NCI-H187 (cell line): ENCODE measurements at places on chromosomes 7 and 10.
A peak's percentile ranks its signal among the peaks of the same experiment; 100 is the strongest.

- DNase-seq, result no peak
Measured at GRCh38 chr7:67019562-67020390, 23.1 kb downstream of the TYW1 start.

- DNase-seq, result no peak
Measured at GRCh38 chr7:28891192-28891875, 66.8 kb downstream of the TRIL start.

DNA sequence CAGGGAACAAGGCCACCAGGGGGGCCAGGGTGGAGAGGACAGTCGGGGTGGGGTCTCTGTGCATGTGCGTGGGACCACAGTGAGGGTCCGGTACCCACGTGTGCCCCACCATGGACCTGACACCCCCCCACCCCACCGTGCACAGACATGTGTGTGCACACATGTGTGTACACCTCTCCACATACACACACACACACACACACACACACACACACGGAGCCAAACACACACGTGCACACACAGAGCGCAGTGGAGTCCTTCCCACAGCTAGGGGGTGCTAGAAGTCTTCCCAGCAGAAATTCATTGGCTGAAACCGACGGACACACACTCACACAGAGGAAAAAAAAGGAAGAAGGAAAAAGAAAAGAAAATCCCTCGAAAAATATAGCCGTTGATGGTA, 42.8 kb upstream of the GNA12 start:
- DNase-seq, result peak; percentile 25

GRCh38 chr7:16066805-16067459, 354.4 kb downstream of the CRPPA start:
- no peak for DNase-seq

DNA sequence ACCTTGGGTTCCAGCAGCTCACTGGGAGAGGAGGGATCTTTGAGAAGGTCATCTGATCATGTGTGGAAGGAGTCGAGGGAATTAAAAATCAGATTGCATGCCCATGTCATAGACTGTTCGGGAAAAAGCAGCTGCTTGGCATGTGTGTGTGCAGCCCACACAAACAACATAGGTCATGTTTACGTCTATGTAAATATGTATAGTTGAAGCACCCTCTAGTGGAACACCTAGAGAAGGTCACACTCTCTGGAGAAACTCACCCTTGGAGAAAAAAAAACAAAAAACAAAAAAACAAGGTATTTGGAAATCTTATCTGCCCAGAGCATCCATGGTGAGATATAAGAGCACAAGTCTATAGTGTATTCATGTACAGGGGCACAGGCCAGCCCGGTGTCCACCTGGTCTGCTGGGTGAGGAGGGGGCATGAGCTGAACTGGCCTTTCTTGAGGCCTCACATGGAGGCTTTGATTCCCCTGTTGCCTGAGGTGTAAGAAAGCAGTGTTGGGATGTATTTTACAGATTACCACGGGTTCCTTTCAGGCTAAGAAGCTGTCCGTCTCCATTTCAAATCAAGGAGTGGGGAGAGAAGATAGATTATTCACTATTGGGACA, 98.0 kb downstream of the NPY start:
- DNase-seq, result no peak

DNA sequence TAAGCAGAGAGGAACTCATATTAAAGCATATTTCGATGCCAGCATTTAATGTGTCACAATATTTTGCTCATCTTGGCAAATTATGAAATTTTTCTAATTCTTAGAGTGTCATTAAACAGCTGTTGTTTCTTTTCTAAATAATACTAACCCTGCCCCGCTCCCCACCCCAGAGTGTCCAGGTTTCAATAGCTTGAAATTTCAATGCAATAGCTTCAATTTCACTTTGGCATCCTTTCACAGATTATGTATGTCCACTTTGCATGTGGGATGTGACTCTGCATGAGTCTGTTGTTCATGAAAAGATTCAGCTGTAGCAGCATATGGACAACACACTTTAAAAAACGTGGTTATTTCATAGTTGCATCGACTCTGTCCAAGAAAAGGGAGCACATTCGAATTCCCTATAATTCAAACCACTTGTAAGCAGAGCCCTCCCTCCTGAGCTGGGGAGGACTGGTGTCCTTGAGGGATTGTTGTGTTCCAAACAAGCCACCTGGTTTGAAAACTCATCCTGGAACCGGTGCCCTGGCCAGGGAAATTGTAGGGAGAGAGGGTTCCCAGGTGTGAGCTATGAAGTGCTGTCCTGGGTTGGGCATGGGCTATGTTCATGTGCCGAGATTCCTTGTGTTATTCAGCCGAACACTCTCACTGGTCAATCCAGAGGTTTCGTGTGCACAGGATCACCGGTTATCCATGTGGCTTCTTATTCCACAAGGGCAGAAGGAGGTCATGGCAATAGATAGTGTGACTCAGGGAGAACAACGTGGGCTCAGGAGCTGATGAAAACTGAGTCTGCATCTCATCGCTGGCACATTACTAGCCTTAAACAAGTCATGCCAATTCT, 64.6 kb upstream of the CREB5 start:
- DNase-seq, result no peak

DNA sequence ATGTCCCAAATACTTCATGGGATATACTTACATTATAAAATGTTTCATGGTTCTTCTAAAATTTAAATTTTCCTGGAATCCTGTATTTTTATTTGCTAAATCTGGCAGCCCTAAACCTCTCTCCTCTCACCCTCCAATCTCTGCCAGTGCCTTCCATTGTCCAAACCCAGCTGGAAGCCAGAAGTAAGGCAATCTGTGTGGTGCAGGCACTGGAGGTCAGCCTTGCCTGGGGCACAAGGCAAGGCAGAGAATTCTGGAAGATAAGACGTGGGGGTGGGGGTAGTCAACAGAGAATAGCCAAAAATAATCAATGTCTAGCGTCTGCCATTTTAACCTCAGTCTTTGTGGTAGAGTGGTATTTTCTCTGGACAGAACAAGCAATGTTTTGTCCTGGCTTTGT, 381.7 kb downstream of the GPAM start:
- DNase-seq, result no peak

GRCh38 chr7:8205031-8205387, 57.0 kb downstream of the ICA1 start:
- no peak for DNase-seq

- DNase-seq, result no peak
Measured at GRCh38 chr10:54124209-54124885, 676.7 kb downstream of the PCDH15 start.

DNA sequence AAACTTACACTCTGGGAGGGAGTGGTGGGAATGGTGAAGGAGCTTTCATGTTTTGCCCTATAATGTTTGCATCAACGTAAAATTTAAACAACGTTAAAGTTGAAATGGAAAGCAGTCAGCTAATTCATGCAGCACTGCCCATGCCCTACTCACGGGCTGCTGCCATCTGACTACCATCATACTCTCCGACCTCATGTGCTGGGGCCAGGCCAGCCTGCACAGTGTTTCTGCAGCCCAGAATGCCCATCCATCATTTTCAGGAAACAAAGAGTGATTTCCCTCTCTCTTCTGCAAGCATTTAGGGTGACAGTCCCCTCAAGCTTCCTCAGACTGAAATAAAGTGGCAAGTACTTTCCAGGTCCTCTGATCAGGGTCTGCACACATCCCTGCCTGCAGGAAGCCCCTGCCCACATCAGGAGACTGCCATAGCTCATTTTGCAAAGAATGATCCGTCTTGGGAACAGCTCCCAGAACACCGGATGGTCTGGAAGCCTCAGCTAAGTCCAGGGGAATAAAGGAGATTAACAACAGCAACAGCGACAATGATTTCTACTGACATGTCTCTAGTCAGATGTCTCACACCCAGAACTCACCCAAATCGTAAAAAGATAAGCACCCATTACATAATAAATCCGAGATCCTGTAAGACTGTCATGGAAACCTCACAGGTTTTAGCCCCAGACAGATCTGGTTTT, 40.3 kb downstream of the ARHGAP22 start:
- DNase-seq, result no peak
